ENCODE measurements at places on chromosomes 4 and X. TPM values are rescaled to one million over a fixed set of nuclear protein-coding genes. Genes with fewer than 3 reads are reported as not detected.

Gene PTPN13
- 21.8 TPM for total RNA-seq

Gene SUPT20HL2
- not detected for total RNA-seq

GRCh38 chrX:118717678-118718391, 9.6 kb upstream of the IL13RA1 start:
- no peak for DNase-seq

DNA sequence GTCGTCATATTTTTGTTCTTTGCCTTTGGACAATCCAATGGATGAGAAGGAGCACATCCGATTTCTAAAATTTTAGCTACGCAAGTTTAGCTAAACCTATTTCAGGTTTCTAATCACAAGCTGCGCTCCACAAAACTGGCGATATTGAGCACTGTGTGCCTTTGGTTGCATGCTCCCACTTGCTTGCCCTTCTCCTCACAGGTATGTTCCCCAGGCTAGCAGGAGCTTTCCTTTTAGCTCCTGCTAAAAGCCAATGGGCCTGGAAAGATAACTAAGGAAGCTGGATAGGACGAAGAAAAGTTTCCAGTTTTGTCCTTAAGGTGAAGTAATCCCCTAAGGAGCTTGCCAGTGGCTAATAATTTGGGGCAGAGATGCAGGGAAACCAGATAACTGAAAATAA, 975.2 kb downstream of the FSTL5 start:
- DNase-seq = no peak

GRCh38 chrX:123818243-123818642, 41.6 kb upstream of the XIAP start:
- DNase-seq = no peak

- DNase-seq = no peak
These were observed 4.2 kb downstream of the PDE5A start for GRCh38 chr4:119624356-119624755.

Gene H2BW2
- total RNA-seq = not detected

Gene MED12
- 89.9 TPM for total RNA-seq

DNA sequence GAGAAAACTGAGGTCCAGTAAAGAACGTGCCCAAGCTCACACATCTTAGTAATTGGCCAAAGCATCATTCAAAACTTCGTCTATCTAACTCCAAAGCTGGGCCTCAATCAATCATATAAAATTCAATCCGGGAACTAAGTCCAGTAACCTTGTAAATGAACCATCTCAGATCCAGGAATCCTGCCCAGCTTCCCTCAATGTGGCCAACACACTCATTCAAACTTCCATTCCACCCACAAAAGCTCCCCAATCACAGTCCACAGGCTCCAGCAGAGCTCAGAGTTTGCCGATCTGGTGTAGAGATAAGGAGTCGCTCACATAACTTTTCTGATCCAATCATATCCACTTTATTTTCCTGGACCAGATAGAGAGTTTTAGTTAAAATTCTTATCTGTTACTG, 144.8 kb downstream of the SPATA18 start:
- DNase-seq = no peak

Data from adrenal gland (tissue), 19 donors.